ENCODE measurements at places on chromosomes 7 and 10.
A peak's percentile ranks its signal among the peaks of the same experiment; 100 is the strongest.

GRCh38 chr10:511101-511848 lies 178.2 kb downstream of the DIP2C start:
- DNase-seq: peak; percentile 91

- no peak for DNase-seq
Measured at GRCh38 chr10:69939061-69939460, 113.6 kb upstream of the MACROH2A2 start.

GRCh38 chr7:25790963-25791362 lies 361.0 kb upstream of the NFE2L3 start:
- no peak for DNase-seq

GRCh38 chr10:114596793-114597192 lies 61.3 kb downstream of the ABLIM1 start:
- DNase-seq: no peak

GRCh38 chr7:37719077-37719476 lies 35.5 kb downstream of the GPR141 start:
- no peak for DNase-seq

DNA sequence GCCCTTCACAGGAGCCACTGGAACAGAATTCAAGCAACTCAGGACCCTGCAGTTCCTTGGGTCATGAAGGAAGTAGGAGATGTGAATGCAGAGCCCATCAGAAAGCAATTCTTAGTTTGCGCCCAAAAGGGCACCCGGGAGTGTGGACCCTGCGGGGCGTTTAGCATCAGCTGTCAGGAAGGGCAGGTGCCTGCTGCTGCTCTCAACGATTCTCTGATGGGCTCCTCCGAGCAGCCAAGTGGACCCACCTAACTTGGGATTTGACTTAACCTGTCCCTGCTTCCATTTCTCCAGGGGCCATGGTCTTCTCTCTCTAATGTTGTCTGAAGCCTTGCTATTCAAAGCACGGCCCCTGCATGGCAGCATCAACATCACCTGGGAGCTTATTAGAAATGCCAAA lies 17.1 kb downstream of the CPA5 start:
- DNase-seq: no peak

- no peak for DNase-seq
Measured at GRCh38 chr10:50554995-50555568, 68.7 kb downstream of the SGMS1 start.

- DNase-seq: no peak
Measured at GRCh38 chr10:95784279-95784913, 28.4 kb downstream of the ENTPD1 start.

DNA sequence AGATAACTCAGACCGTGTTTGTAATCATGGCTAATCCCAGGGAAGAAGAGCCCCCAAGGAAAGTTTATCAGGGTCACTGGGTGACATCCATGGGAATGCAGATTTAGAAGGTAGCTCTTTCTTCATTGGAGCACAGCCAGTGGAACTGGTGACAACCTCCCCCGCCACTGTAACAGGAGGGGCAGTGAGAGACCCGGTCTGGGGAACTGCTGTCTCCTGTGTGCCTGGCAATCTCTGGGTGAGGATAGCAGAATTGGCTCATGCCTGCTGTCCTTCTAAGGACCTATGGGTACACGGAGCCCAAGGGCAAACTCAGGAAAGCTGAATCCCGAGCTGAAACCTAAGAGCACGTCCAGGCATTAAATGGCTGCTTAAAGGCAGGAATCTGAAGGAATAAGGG lies 341.6 kb downstream of the ABCA13 start:
- DNase-seq: no peak

GRCh38 chr10:90734415-90734814 lies 123.4 kb downstream of the HTR7 start:
- DNase-seq: no peak

DNA sequence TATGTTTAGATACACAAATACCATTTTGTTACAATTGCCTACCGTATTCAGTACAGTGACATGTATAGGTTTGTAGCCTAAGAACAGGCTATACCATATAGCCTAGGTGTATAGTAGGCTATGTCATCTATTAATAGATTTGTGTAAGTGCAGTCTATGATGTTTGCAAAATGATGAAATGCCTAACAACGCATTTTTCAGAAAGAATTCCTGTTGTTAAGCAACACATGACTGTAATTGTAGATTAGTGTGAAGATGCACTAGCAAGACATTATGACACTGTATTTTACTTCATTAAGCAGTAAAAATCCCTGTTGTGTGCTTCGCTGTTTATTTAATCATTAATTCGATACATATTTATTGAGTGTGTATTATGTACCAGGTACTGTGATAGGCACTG lies 446.0 kb downstream of the SUGCT start:
- DNase-seq: no peak

DNA sequence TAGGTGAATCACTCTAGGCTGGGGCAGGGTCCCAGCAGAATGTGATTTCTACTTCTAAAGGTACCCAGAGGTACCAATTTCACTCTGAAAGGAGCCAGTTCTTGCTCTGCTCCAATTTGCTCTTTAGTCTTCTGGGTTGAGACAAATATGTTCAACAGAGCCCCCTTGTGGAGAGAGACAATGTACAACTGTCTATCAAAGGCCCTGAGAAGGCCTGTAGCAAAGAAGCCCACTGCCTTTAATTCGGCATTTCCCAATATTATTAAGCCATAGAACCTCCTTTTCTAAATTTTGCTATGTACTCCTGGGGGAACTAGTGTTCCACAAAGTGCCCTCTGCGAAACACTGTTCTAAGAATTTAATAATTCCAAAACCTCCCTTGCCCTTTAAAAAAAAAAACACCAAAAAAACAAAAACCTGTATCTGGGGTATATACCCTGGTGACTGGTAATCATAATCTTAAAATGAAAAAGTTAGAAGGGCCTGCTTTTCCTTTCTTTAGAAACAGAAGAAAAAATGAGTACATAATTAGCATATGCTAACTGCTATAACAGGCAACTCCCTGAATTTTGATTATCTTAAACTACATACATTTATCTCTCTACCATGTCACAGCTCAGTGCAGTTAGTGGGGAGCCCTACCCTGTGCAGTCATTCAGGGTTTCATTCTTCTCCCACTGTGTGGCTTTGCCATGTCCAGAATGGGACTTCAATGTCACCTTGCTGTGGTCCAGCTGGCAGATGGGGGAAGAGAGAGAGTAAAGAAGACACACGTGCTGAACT lies 160.9 kb upstream of the BMPER start:
- DNase-seq: no peak

- DNase-seq: no peak
Measured at GRCh38 chr10:21083861-21084260, 186.8 kb upstream of the NEBL start.

DNA sequence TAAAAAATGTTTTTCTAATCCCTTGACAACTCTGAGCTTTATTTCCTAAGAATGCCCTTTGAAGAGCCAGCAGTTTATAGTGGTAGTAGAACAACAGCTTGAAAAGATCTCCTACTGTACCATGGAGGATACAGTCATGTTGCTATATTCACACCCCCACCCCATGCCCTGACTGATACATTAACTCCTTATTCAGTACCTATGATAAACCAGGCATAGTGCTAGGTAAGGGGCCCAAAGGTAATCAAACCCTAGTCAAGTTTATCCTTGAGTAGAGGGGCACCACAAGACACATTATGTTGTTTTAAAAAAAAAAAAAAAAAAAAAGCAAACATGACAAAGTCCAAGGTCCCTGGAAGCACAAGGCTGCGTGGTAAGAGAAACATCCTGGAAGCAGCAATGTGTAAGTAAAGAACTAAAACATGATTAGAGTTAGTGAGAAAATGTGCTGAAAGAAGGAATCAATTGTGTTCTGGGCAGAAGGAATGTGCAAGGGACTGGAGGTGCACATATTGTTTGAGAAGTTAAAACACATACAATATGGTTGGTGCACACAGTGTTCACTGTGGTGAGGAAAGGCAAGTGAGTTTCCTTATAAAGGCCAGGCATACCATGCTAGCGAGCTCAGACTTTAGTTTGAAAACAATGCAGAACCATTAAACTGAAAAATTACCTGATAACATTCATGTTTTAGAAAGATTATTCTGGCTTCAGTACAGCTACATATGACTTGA lies 51.2 kb downstream of the PDE1C start:
- DNase-seq: no peak

- no peak for DNase-seq
Measured at GRCh38 chr10:31657434-31657872, 271.2 kb downstream of the ARHGAP12 start.

DNA sequence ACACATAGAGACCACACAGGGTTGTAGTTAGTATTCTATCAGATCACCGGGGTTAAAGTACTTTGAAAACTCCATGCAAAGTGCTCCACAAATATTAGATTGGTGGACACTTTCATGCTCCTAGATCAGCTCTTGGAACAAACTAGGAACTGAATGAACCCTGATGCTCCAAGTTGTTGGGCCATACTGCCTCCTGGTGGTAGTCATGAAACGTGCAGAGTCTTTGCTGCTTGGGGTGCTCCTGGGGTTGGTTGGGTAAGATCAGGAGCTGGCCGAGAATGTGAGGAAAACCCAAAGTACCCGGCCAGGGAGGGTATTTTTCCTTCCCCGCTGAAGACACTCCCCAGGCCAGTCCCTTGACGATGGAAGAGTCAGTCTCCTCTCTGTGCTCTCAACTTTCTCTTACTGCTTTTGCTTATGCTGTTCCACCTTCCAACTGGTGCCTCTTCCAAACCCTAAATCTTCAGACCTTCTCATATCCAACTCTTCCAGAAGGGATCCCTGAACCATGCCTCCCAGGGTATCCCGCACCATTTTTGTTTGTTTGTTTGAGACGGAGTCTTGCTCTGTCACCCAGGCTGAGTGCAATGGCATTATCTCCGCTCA lies 918 bp upstream of the RPEL1 start:
- peak; percentile 64 for DNase-seq
